ENCODE measurements at places on chromosomes 13 and 19. TPM values are rescaled to one million over a fixed set of nuclear protein-coding genes. Genes with fewer than 3 reads are reported as not detected.

The NDFIP2 gene
- total RNA-seq: 57.1 TPM

The PPP1R15A gene
- total RNA-seq: 56.2 TPM

GRCh38 chr19:13693889-13694288, 70.4 kb upstream of the MRI1 start:
- no peak for DNase-seq

- DNase-seq: no peak
Measured at GRCh38 chr19:50016225-50016807, 8.9 kb downstream of the VRK3 start.

DNA sequence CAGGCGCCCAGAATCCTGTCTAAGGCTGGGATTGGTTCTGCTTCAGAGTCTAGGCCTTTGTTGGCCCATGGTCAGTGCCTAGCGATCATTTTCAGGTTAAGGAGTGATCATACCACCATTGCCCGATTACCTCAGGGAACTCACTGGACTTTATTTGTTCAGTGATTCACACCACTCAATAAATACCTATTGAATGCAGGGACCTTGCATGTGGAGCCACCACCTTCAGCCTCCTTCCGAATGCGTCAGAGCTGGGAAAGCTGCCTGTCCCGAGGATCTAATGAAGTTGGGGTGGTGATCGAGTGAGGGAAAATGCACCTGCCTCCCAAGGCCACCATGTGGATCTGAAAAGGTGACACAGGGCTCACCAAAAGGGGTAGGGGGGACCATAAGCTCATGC, 40.0 kb upstream of the POU2F2 start:
- no peak for DNase-seq

DNA sequence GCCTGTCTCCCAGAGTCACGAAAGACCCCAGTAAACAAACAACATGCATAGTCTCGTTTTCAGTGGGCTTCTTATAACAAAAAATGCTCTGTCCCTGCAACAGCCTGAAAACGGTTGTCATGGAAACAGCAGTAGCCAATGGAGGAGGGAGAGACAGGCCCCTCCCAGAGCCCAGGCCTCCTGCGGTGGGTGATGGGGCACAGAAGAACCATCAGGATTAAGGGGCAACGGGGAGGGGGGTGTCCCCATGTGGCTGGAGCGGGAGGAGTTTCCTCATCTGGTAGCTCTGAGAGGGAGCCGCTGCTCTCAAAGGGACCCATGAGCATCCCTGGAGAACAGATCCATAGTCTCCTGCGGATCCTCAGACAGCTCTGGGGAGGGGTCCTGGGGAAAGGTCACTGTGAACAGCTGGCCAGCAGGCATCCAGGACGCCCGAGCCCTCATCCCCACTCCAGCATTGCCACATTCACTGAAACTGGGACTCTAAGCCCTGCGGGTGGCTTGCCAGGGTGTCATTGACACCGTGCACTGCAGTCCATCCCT, 37.5 kb upstream of the PNMA8B start:
- DNase-seq: no peak

GRCh38 chr19:9531933-9532332, 6.5 kb downstream of the ZNF426 start:
- no peak for DNase-seq

DNA sequence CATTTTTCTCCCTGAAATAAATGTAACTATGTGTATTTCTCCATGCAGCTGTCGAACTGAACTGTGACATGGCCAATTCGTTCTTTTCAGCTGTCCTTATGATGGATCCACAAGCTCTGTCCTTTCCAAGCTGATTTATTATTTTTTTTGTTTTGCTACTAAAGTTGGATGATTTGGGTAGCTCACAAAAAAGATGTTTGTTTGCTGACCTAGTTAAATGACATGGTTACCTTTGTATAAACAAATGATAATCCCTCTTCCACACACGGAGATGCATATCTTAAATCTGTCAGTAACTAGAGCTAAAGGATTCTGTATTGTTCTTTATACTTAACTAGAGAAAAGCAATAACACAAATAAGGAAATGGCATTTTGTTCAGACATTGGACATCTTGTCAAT, 884.3 kb upstream of the PCDH20 start:
- no peak for DNase-seq

DNA sequence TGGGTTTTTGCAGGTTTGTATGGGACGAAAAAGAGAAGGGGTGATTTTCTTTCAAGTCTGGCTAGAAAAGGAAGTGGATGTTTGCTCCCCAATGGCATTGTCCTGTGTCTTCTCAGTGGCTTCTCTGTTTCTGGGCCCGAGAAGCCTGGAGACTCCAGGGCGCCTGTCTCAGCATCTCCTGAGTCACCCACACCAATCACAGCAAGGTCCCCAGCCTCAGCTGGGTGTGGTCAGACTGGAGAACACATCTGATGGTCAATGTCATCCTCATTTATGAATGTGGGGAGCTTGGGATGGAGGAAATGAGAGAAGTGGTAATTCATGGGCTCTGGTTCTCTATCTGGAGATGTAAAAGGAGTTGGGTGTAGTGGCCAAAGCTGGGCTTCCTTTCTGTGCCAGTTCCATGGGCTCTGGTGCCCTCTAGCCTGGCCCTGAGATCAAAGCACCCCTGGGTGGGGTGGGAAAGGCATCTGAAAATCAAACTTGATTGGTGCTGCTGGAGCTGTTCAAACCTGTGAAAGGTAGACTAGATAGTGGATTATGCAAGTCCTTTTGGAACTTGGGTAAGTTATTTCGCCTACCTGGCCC, 13.4 kb downstream of the RASL11A start:
- no peak for DNase-seq
